ENCODE measurements at places on chromosomes 12 and 14. TPM values are rescaled to one million over a fixed set of nuclear protein-coding genes. Genes with fewer than 3 reads are reported as not detected.

SDR9C7 gene
- total RNA-seq: not detected

PROX2 gene
- total RNA-seq: not detected

HCAR1 gene
- under 0.01 TPM for total RNA-seq

FLVCR2 gene
- total RNA-seq: 0.60 TPM

LGMN gene
- 24.6 TPM for total RNA-seq

OAS3 gene
- 1.9 TPM for total RNA-seq

TDG gene
- total RNA-seq: 11.7 TPM

GALC gene
- 43.4 TPM for total RNA-seq

NEDD8 gene
- 277 TPM for total RNA-seq

EPYC gene
- not detected for total RNA-seq

KLRB1 gene
- not detected for total RNA-seq

LRRIQ1 gene
- total RNA-seq: 0.09 TPM

DNAH10 gene
- 0.32 TPM for total RNA-seq

DAZAP2 gene
- 43.8 TPM for total RNA-seq

CMKLR1 gene
- not detected for total RNA-seq

KLRC4 gene
- total RNA-seq: not detected

LRRC43 gene
- 1.6 TPM for total RNA-seq

GRIN2B gene
- total RNA-seq: under 0.01 TPM

A2ML1 gene
- under 0.01 TPM for total RNA-seq

IL31 gene
- total RNA-seq: not detected

All from bronchial smooth muscle cell (primary cell).